ENCODE measurements at places on chromosomes 6 and 20.

DNA sequence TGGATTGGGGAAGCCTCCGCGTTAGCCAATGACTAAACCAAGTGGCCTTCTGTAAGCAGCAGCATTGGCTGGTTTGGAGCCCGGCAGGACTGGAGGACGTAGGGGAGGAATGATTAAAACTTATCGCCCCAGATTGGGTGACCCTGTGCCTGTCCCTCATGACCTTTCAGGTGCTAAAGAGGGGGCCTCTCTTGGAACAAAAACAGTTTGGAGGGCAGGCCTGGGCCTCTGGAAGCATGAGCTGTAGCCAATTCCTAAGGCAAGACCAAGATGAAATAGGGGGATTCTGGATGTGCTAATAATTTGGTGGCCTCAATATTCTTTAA, 1.4 kb downstream of the GMPR start:
- DNase-seq = no peak

DNA sequence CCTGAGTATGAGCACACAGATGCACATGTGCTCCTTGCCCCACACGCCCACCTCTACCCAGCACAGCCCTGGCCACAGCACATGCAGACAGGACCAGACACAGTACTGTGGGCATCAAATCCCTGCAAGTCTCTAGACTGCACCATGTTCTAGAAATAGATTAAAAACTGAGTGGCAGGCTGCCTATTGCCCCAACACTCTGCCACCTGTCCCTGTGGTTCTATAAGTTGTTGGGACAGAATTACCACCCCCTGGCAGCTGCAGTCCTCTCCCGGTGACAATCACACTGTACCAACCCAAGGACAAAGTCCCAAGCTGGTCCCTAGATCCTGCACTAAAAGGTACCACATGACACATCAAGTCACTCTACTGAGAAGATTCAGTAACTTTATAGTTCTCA, 70.2 kb downstream of the B3GAT2 start:
- DNase-seq = no peak

- no peak for DNase-seq
Observed at GRCh38 chr6:79646006-79646405, 14.9 kb downstream of the SH3BGRL2 start.

GRCh38 chr6:159606786-159607185, 86.3 kb downstream of the SOD2 start:
- DNase-seq = no peak

GRCh38 chr20:31859266-31859997, 10.9 kb downstream of the DUSP15 start:
- DNase-seq = no peak

DNA sequence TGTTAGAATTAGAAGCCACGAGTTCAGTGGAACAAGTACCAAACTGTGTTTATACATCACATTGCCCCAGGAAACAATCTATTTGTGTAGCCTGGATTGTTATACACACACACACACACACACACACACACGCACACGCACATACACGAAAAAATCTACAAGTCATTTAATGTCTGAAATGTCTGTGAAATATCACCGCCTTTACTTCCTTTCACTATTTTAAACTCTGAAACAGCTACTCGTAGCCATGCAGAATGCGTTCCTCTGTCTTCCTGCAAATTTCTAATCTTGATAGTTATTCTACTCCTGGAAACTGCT, 84.4 kb upstream of the SCAF8 start:
- DNase-seq = no peak

GRCh38 chr6:151882206-151882605, 74.7 kb downstream of the ESR1 start:
- no peak for DNase-seq

DNA sequence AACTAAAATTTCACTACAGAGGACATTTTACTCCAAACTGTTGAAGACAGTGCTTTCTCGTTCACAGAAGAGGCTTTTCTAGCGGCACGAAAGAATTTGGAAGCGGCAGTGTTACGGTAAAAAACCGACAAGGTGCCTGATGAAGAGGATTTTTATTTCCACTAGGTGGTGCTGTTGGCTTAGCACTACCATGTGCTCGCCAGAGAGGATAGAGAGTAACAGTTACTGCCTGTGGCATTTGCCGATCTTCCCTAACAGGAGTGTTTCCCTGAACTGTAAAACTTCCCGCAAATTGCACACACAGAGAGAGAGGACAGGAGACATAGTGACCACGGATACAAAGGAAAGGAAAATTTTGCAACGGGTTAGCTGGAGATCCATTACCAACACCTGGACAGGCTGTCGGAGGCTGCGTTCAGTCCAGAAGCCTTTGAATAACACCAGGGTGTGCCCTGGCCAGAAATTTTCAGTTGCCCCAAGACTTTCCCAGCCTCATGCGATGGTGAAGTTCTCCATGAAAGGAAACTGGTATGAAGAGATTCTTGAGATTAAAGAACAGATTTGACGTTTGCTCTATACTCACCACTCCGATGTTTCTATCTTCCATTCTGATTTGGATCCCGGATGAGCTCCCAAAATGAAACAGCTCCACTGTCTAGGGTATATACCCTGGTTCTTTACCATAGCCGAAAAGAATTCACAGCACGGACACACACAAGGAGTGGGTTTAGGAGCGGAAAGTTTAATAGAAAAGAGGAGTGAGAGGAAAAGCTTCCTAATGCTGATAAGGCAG, 48.1 kb downstream of the HLA-DPB1 start:
- peak; percentile 82 for DNase-seq

DNA sequence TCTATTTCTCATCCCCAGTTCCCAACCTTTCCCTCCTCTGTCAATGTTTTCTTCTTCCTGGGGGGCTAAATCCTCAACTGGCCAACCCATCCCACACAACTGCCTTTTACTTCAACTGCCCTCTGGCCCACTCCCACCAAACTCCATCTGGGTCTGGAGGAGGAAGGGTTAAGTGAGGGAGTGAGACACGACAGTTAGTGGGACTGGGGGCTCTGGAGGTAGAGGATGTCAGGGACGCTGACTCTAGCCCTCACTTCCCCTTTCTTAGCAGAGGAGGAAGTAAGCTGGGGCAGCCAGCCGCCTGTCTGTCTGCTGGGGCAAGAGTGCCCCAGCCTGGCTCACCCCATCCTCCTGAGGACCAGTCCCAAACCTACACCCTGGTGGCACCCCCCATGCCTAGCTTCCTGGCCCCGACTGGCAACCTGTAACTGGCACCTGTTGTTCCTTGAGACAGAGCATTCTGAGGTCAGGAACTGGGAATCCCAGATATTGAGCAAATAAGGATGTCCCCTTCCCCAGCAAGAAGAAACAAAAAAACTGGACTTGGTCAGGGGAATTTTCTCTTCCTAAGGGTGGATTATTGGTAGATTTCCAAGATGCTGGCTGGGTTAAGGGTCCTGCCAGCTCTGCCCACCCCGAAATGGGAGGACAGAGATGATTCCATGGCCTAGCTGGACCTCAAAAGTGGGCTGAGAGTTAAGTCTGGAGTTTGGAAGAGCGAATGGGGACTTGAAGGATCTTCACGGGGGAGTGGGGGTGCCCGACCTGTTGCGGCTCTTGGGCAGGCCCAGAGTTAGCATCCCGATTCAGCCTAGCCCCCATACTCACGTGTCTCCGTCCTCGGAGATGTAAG, 971 bp downstream of the NFKBIE start:
- DNase-seq = peak; percentile 92

- DNase-seq = no peak
Observed at GRCh38 chr6:157840261-157840660, 17.2 kb downstream of the SNX9 start.

GRCh38 chr6:31339210-31339609, 17.8 kb downstream of the HLA-B start:
- DNase-seq = no peak

- peak; percentile 76 for DNase-seq
Observed at GRCh38 chr6:474453-475185, 83.1 kb downstream of the IRF4 start.

GRCh38 chr6:110776413-110776812, 38.9 kb downstream of the CDK19 start:
- DNase-seq = no peak

GRCh38 chr6:137361701-137362100, 132.5 kb downstream of the OLIG3 start:
- DNase-seq = no peak

DNA sequence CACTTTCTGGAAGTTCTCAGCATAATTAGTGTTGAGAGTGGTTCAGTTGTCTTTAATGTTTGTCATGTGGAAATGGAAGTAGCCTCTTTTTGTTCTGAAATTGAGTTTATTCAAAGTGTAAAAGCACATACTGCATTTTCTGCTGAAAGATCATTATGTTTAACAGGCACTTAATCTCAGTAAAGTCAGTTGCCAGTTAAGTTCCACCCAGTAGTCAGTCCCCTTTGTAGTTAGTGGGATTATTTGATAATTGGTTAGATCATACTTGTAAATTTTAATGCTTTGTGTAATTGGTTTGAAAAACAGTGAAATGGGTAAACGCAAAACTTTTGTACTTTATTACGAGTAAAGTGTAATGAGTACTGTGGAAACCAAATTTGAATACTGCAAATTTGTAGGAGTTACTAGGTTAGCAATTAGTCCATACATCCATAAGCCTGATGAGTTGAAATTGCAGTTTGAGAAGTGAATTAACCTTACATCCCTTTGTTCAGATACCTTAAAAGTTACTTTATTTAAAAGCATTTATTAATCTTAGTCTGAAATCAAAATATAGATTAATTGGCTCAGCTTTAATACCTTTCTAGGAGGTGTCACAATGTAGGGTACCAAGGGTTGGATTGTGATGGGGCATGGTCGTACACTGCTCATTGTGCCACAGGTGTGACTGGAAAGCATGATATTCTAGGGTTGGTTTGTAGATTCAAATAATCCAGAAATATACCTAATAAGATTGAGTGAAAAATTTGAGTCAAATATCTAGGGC, 4.4 kb downstream of the SRSF6 start:
- no peak for DNase-seq

GRCh38 chr6:17101422-17102257, at the start of gene STMND1:
TSS of gene STMND1 (plus strand) at chr6:17102050. CDS start at chr6:17102258, 208 bp downstream.
- no peak for DNase-seq

GRCh38 chr6:159252955-159253508, 83.8 kb downstream of the FNDC1 start:
- peak; percentile 65 for DNase-seq

- DNase-seq = no peak
Observed at GRCh38 chr6:129583866-129584265, 126.1 kb downstream of the ARHGAP18 start.

GRCh38 chr6:11200356-11200755, 32.1 kb downstream of the NEDD9 start:
- DNase-seq = no peak

DNA sequence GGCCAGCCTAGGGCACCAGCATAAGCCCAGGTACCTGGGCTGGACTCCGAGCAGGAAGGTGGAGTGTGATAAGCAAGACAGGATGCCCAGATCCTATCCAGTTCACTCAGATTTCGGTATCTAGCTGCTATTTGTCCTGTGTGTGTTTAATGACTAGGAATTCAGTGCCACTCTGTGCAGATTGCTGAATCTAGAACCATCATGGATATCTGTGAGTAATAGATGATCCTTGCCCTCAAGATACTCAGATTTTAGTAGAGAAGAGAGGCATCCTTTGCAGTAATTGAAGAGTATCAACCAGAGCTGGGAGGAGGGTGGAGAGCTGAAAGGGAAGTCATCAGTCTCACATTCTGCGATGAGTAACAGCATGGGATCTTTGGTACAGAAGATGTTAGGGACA, 155.0 kb upstream of the ARID1B start:
- DNase-seq = no peak

GRCh38 chr20:49985617-49986016, 2.8 kb downstream of the SNAI1 start:
- DNase-seq = no peak

DNA sequence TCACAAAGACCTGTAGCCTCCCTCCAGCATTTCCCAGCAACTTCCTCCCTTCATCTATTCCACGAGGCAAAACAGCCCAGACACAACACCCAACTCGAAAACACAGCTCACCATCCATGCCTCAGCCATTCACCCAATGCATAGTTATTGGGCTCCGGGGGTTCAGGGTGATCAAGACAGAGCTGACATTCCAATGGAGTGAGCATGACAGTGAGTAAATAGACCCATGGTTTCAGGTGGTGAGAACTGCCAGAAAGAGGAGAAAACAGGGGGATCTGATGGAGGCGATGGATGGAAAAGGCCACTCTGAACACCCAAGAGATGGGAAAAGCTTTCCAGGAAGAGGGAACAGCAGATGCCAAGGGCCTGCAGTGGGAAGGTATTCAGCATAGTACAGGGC, 5.9 kb downstream of the CASS4 start:
- no peak for DNase-seq

GRCh38 chr6:18154507-18155149, at the start of gene TPMT:
TSS of gene TPMT (minus strand) at chr6:18155077. CDS start at chr6:18149127, 5,950 bp downstream.
- DNase-seq = no peak

DNA sequence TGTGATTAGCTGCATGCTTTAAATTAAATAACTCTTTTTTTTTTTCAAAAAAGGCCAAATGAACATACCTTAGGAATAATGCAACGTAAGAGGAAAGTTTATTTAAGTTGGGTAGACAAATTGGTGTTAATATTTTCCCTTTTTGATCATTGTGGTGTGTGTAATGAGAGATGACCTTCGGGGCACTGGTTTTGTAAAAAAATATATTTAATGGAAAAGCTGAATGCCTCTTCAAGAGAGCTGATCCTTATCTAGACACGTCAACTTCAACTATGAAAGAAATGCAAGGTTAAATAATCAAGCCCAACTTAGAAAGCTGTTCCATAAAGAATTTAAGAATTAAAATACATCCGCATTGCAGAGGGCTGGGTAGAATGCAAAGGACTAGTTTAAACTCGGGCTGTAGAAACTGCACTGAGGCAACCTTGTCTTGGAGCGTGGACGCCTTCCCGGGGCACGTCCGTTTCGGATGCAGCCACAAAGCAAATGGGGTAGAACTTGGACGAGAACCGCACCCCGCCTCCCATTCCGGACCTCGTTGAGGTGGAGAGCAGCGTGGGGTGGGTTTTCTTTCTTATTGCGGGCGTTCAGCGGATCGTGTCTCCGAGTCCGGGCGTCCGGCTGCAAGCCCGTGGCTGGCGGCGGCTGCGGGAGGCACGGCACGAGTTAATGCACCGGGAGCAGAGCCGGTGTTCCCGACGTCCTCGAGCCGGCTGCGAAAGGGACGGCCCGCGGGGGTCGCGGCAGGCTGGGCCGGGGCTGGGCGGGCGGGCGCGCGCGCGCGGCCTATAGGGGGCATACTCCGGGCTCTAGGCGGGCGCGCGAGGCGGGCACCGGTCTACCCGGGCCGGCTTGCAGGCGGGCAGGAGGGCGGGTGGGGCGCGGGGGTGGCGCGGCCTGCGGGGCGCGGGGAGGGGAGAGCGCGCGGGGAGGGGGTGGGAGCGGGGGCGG, 1.9 kb downstream of the JARID2 start:
- peak; percentile 66 for DNase-seq

DNA sequence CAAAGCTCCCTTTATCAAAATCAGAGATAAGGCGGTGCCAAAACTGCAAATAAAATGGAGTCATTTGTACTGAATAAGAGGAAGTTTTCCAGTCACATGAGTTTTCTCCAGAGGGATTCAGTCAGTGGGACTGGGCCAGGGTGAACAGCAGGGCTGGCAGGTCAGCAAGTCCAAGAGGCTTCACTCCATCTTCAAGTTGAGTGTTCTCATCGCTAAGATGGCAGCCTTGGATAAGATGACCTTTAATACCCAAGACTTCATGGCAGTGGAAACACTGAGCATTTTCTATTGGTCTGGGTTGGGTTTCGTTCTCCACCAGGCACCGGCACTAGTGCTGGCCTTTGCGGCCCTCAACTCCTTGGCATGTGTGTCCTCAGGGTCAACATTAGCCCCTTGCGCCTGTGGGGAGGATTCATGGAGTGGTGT, 29.3 kb upstream of the IGF2R start:
- no peak for DNase-seq

GRCh38 chr20:24658920-24659660, 189.7 kb downstream of the SYNDIG1 start:
- no peak for DNase-seq
